ENCODE measurements at places on chromosomes 13 and 19.

DNA sequence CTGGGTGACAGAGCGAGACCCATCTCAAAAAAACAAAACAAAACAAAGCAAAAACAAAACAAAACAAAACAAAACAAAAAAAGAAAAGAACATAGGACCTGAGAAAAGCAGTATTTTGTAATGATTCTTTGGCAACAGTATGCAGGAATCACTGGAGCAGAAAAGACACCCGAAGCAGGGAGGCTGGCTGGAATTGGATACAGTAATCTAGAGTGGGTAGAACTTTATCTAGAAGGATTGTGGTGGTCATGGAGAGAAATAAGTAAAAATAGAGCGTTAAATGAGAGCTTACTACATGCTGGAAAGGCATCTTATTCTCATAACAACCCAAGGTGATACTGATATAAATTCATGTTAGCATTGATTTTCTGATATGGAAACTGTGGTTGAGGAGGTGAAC, 51.2 kb downstream of the KLF5 start:
- no peak for DNase-seq

- DNase-seq = no peak
Measured at GRCh38 chr19:6707658-6708018, 12.8 kb downstream of the C3 start.

DNA sequence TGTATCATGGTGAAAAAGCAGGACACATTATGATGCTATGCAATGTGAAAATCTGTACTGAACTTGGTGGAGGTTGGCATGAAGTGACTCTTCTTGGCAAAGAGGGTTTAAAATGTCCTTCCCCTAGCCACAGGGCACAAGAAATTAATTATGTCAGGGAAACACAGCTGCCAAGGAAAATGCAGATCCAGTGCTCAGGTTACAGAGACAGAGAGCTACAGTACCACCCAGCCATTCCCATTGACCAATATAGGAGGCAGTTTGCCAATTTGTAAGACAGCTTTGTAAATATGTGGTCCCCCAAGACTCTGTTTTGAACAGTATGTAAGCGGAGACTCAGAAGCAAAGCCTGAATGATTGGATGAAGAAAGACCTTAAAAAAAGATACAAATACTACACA, 69.4 kb upstream of the KLF12 start:
- no peak for DNase-seq

- no peak for DNase-seq
Measured at GRCh38 chr19:10648360-10648759, 5.8 kb upstream of the ILF3 start.

- peak; percentile 83 for DNase-seq
Measured at GRCh38 chr19:1264801-1265614, 4.1 kb upstream of the CIRBP start.

- DNase-seq = no peak
Measured at GRCh38 chr19:5953680-5954213, 24.2 kb downstream of the RANBP3 start.

GRCh38 chr13:27789153-27789494, 3.2 kb upstream of the GSX1 start:
- no peak for DNase-seq

DNA sequence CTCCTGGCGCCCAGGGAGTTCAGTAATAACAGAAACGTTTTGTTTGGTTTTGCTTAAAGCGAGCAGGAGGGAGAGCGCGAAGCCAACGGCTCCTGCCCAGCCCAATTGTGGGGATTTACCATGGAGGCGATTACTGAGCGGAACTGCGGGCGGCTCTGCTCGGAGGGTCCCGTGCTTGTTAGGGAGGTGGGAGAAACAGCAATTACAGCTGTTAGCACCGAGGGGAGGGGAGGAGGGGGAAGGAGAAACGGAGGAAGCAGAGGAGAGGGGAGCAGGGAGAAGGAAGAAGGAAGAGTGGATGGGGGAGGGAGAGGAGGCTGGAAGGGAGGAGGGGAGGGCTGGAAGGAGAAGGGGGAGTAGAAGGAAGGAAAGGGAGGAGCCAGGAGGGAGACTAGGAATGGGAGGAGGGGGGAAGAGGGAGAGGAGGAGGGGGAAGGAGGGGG, 7.7 kb upstream of the ONECUT3 start:
- DNase-seq = no peak

- no peak for DNase-seq
Measured at GRCh38 chr19:47471381-47471732, 336 bp downstream of the SLC8A2 start.

DNA sequence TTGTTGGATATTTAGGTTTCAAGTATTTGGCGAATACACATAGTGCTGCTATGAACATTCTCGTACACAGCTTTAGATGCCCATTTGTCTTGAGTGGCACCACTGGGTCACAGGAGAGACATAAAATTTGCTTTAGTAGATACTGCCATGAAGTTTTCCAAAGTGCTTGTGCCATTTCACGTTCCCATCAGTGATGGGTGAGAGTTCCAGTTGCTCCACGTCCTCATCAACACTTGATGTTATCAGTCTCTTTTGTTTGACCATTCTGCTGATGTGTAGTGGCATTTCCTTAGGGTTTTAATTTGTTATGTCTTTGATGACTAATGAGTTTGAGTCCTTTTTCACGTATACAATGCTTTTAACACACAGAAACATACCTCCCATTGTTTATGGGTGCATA, 11.0 kb downstream of the ZSWIM9 start:
- no peak for DNase-seq

- DNase-seq = peak; percentile 35
Measured at GRCh38 chr13:73060251-73061160, 1.7 kb downstream of the KLF5 start.

DNA sequence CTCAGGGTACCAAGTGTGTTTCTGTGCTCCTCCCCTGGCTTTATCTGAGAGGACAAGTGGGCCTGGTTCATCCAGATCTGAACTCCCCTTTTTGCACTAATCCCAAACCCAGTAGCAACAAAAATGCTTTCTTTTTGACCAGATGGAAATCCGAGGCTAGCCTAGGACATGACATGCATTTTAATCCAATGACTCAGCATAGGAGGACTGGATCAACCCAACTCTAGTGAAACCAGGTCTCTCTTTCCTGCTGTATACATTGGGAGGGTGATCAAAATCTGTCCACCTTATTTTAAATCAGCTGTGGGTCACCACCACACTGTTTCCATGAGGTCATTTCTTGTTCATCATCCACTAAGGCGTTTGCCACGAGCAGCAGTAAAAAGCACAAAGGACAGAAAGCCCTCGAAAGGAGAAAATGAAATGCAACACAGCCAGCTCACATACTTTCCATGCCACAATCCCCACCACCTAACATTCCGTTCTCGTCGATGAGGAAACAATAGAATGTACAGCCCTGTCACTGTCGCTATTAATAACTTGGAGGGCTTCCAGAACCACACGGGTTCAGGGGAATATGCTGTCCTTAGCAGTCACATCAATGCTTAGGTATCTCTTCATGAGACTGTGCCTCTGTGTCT, 543.0 kb downstream of the IRS2 start:
- peak; percentile 92 for DNase-seq

DNA sequence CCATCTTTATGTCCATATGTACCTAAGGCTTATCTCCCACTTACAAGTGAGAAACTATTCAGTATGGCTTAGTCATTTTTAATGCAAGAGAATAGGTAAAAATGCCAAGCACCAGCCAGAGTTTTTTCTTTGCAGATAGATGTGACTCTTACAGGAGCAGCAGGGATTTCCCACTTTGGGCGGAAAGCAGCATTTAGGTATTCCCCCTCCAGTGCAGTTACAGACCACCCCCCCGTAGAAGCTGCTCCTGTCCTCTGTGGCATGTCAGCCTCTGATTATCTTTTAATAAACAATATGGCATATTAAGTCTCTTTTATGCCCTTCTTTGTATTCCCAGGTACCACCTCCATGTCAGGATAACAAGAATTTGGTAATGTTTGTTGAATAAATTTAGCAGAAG, 24.7 kb upstream of the USPL1 start:
- no peak for DNase-seq

DNA sequence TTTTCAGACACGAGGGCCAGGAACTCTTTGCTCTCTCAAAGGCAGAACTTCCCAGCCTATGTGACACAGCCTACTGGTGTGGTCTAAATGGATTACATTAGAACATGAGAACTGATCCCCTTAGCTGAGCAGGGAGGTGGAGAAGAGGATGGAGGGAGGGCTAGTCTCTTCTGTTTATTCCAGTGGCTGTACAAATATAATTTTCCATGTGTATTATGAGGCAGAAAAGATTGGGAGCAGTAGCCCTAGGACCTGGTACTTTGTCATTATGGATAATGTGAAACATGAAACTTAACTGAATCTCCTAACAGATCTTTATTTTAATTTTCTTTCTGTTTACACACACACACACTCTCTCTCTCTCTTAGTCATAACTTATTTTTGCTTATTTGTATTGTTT, 82.1 kb downstream of the WDFY2 start:
- DNase-seq = no peak

- DNase-seq = no peak
Measured at GRCh38 chr19:46917002-46917401, 56.2 kb downstream of the ARHGAP35 start.

DNA sequence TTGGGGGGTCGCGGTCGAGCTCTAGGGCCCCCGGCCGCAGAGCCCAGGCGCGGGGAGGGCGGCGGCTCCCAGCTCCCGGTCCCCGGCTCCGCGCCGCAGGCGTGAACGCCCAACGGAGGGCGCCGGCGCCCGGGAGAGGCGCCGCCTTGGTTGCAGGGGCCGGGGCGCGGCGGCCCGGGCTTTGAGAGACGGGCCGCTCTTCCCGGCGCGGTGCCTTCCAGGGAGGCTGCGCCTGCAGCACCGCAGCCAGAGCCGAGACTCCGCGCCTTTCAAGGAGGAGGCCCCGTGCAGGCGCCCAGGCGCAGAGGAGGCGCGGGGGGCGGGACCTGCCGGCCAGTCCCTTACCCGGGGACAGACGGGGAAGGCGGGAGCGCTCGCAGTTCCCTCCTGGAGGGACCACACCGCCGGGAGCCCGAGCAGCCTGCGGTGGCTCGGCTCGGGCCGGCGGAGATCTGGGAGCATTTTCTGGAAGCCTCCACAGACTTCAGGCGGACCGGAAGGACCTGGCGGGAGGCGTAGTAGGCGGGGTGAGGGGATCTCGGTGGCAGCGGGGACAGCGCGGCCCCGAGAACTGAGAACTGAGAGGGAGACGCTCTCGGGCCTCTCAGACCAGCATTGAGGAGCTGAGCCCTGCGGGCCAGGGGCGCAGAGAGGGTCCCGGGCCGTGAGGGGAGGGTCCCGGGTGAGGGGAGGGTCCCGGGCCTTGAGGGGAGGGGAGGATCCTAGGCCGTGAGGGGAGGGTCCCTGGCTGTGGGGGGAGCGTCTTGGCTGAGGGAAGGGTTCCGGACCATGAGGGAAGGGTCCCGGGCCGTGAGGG, 25.5 kb upstream of the MCF2L start:
- DNase-seq = no peak

GRCh38 chr13:44051918-44052675, 172.4 kb downstream of the LACC1 start:
- DNase-seq = peak; percentile 11

GRCh38 chr19:45798995-45799517, 6.4 kb upstream of the DMWD start:
- peak; percentile 83 for DNase-seq

GRCh38 chr19:46875234-46875633, 14.4 kb downstream of the ARHGAP35 start:
- no peak for DNase-seq

DNA sequence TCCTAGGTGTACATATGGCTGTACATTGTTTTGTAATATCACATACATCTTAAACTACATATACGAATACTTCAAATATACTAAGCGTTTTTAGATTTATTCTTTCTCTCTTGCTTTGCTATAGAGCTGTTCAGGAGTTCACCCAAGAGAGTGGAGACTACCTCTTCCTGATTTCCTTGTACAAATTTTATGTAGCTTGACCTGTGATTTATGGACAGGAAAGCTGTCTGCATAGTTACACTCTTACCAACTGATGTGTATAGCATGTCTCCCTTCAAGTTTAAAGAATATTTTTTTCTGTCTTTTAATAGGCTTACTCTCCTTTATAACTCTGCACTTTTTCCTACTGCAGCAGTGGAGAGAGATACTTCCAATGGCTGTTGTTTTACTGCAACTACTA, 428.7 kb downstream of the NDFIP2 start:
- DNase-seq = no peak

DNA sequence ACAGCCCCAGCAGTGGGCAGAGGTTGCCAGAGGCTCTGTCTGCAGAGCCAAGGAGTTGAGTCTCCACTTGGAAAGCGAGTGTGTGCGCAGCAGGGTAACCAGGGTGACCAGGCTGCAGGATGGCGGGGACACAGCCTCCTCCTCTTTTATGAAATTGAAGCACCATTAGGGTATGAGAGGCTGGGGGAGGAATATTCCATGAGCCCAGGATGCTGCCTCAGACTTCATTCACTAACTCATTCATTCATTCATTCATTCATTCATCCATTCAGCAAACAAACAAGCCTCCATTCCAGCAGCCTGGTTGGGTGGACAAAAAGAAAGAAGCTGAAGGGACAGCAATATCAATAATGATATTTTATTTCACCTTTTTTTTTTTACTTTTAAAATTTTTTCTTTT, 6.6 kb upstream of the LMTK3 start:
- no peak for DNase-seq

DNA sequence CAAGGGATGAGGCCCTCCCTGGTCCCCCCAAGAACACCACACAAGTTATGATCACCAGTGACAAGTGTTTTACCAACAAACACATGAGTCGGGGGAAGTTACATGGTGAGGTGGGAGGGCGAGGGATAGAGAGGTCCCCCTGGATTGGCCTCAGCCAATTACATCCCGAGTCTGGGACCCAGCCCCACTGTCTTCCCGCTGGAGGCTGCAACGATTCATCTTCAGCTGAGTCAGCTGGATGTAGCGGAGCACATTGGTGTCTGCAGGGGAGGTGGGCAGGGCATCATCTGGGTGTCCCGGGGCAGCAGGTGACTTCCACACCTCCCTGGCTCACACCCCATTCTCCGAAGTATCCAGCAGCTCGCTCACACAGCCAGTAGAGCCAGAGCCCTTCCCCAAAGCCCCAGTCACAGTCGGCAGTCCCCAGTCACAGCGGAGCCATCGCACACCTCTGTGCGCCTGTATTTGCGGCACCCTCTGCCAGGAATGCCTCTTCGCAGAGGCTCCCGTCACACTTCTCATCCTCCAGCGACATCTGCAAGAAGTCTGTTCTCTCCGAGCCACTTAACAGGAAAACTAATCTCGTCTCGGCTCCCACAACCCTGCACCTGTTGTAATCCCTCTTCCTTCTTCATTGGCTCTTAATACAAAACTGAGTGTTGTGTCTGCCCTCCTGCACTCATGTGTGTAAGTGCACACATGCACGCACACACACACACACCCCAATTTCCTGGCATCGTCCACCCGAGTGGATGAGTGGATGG, 2.0 kb downstream of the TTC9B start:
- no peak for DNase-seq

DNA sequence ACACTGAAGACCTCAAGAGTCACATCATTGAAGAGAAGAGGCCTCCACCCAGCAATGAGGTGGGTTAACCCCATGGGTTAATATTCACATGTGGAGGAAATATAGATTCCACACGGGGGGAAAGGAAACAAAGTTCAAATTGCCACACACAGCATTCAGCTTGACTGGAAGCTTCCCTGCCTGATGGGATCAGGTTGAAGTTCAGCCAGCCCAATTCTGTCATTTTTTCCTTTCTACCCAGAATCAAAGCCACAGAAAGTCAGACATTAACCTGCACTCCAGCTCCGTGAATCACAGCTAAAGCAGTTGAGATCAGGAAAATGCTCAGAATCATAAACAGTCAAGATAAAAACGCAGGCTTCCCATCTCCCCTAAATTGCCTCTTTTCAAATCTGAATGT, 208.7 kb upstream of the OBI1 start:
- DNase-seq = no peak

All from HFFc6 (cell line).